ENCODE measurements at places on chromosomes 3 and 15.

- DNase-seq = no peak
Measured at GRCh38 chr3:24096271-24096670, 151.2 kb downstream of the NR1D2 start.

- no peak for DNase-seq
Measured at GRCh38 chr3:10992017-10992942, at the start of gene SLC6A1. Gene SLC6A1 (plus strand): TSS chr3:10992748. CDS start chr3:11017212, 24,464 bp downstream.

GRCh38 chr15:76223521-76223920 lies 87.7 kb downstream of the ETFA start:
- no peak for DNase-seq

DNA sequence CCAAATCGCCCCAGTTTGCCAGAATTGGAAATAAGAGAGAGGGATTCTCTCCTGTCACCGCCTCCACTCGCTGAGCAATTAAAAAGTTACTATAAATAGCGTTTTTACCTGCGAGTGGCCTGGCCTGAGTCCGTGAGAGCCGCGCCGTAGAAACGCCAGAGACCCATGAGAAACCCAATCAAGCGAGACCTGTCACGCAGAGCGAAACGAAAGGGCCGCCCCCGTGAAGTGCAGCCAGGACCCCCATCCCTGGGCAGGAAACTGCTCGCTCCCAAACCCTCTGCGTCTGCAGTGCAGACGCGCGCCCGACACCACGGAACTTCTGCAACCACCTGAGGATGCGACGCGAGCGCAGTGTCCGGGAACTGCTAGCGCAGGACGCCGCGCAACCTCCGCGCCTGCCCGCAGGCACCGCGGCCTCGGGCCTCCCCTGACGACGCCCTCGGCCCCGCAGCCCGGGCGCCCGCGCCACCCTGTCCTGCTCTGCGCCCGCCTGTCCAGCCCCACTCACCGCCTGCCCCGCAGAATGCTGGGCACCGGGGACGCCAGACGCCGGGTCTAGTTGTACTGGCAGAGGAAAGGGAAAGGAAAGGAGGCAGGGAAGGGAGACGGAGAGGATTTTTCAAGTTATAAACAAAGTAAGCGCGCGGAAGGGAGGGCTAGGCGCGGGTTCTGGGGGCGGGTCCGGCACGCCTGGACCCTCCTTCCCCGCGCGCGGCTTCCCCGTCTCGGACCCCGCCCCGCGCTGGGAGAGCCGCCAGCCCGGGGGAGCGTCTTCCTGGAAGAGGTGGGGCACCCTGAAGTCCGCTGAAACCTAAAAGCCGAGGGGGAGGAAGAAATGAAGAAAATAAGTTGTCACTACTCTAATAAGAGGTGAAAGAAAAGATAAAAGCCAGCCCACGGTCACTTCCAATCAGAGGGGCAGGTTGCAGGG lies at the start of gene PLSCR4:
Gene PLSCR4, minus strand, starts transcription at position 657 of the 934 bp plus-strand sequence. CDS start 29,034 bp downstream, outside the sequence.
- no peak for DNase-seq

GRCh38 chr3:105744202-105744601 lies 124.6 kb downstream of the CBLB start:
- no peak for DNase-seq

DNA sequence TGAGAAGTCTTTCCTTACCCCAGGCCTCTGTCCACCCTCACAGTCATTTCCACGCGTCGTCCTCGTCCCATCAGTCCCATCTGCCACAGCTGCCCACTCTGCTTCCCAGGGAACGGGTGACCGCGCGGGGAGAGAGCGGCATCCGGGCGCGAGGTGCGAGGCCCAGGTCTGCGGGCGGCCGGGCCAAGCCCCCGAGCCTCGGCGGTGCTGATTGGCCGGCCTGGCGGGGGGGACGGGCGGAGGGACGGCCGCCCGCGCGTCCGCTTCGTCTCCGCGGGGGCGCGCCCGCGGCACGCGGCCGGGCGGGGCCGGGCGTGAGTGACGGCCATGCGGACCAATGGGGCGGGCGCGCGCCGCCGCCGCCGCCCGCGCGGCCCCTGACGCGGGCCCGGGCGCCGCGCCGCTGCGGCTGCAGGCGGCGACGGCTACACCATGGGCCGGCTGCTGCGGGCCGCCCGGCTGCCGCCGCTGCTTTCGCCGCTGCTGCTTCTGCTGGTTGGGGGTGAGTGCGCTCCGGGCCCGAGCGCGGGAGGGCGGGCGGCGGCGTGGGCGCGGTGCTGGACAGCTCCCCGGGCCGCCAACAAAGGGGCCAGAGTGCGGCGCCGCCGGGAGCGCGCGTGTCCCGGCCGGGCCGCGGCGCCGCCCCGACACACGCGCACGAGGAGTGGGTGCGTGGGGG lies at the start of gene PODXL2:
Gene PODXL2, plus strand, starts transcription at position 398 of the 679 bp plus-strand sequence. Its CDS starts 35 bp downstream, at position 433.
- no peak for DNase-seq

GRCh38 chr15:69996321-69997160 lies 101.2 kb downstream of the TLE3 start:
- no peak for DNase-seq

GRCh38 chr3:113084777-113085176 lies 94.0 kb downstream of the GTPBP8 start:
- no peak for DNase-seq

DNA sequence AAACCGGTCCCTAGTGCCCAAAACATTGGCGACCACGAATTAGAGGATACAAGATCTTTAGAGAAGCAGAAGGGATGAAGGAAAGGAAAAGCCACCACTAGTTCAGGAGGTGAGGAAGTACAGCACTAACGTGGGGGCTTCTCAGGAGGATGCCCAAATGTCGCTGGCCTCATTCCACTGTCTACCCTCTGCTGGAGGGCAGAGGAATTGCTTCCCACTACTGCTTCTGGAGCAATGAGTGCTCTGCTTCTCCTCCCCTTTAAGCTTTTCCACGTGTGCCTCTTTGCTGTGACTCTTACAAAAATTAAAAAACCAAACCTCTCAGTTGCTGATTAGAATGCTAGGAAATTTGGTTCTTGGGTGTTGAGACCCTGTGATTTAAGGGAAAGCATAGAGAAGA lies 281.3 kb downstream of the CLSTN2 start:
- DNase-seq = no peak

DNA sequence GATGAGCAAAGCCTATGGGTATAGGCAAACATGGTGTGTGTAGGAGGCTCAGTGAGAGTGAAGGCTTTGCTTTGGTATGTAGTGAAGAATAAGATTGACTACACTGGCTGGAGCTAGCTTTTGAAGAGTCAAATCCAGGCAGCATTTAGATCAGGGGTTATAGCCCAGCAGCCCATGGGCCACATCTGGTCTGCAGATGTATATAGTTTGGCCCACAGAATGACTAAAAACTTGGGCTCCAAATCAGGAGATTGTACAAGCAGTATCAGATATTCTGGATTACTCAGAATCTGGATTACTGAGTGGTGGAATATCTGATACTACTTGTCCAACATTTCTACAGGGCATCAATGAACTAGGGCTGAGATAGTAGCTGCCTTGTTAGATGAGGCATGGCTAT lies 92.9 kb upstream of the FGF7 start:
- DNase-seq = no peak

DNA sequence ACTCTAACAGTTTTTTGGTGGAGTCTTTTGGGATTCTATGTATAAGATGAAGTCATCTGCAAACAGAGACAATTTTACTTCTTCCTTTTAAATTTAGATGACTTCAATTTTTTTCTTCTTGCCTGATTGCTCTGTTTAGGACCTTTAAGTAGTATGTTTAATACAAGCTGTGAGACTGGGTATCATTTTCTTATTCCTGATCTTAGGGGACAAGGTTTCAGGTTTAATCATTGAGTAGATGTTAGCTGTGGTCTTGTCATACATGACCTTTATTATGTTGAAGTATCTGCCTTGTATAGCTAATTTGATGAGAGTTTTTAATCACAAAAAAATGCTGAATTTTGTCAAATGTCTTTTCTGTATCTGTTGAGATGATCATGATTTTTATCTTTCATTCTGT lies 20.6 kb downstream of the GRM2 start:
- no peak for DNase-seq

DNA sequence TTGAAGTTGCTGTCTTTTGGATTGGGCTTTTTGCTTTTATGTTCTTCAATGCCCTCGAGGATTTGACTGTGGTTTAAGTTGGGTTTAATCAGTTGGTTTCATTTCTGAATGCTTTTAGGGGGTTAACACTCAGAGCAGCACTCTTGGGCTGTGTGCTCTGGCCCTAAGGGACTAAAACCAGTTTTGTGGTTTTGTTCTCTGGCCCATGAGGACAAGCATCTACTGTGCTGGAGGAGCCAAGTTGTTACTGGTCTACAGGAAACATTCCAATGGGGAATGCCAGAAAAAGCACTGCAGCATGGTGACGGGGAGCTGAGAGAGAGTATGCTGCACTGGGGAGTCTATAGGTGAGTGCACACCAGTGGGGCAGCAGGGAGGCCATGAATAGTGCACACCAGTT lies 596.9 kb downstream of the ZBBX start:
- no peak for DNase-seq

- no peak for DNase-seq
Measured at GRCh38 chr3:117793622-117794265, 1084.2 kb downstream of the TUSC7 start.
